ENCODE measurements at places on chromosomes 6 and 20.

DNA sequence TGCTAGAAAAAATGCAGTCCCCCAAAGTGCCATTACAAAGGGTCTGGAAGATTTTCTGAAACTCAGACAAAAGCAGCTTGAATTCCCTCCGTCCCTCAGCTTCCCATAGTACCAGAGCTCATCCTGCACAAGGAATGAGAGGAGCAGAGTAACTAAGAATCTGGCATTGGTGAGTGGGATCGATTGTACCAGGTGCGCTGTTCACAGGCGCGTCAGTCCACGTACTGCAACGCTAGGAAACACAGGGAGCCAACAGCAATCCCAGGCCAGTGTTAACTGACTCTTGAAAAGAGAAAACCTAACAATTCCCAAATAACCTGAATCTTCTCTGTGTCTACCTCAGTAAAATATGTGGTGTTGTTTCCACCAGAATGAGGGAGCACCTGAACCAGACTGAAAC, 77.9 kb downstream of the GCNT2 start:
- DNase-seq: no peak

GRCh38 chr20:32139947-32140346, 30.4 kb downstream of the TM9SF4 start:
- no peak for DNase-seq

DNA sequence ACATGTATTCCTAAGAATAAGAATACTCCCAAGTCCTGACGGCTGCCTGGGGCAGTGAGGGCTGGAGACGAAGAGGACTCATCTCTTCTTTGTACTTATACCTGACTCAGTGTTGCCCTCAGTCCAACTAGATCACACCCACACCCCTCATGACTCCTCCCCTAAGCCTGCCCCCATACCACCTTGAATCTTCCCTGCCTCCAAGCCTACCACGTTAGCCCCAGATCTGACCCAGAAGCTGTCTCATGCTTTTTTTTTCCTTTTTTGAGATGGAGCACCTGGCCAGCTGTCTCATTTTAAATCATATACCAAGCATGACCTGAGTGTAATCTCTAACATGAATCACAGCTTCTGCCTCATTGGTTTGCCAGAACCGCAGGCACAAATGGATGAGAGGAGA, 45.2 kb downstream of the MUC22 start:
- no peak for DNase-seq

- DNase-seq: no peak
Measured at GRCh38 chr6:141594874-141595273, 537.9 kb upstream of the GJE1 start.

DNA sequence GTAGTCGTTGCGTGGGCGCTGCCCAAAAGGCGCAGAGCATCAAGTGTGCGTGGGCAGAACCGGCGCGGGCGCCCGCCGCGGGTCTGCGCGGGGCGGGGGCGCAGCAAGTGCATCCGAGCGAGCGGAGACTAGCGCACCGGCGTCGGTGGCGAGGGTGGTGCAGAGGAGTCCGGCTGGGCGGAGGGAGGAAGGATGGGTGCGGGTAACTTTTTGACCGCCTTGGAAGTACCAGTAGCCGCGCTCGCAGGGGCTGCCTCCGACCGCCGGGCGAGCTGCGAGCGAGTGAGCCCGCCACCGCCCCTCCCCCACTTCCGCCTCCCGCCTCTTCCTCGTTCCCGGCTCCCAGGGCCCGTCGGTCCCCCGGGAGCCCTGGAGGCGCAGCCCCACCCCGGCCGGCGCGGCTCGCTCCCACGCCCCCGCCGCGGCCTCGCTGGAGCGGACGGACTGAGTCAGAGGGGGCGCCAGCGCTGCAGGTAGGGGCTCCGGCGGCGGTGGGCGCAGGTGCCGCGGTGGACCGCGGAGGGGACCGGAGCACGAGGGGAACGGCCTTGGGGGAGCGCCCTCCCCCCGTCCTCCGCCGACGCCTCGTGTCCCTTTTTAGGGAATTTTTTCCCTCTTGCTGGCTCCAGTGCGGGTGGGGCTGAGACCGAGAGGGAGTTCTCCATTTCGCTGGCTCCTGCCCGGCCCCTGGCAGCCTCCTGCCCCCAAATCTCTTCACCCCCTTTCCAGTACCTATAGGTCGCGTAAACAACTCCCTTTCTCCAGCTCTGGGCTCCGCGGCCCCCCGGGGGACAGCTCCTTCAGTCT, 1.6 kb upstream of the DBNDD2 start:
- peak; percentile 76 for DNase-seq

- no peak for DNase-seq
Measured at GRCh38 chr6:146041282-146041681, 12.4 kb downstream of the GRM1 start.

DNA sequence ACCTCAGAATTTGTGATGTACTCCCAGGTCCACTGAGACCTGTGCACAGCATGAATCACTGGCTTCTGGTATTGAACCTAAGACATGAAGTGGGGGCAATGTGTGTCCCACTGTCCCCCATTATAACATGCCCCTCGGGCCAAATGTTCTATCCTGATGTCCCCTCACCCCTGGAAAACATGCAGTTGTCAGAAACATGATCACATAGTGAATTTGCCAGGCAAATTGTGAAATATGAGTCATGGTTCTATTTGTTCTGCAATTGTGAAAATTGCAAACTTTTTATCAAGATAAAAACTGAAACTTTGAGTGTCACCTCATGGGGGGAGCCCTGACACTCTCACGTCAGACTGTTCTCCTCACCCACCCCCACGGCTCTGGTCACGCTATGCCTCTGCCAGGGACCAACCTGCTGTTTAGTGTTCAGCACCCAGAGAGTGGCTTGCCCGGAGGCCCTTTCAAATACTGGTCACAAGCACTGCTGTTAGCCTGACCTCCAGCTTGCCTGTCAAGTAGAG, 305.3 kb downstream of the CLIC5 start:
- DNase-seq: peak; percentile 91

DNA sequence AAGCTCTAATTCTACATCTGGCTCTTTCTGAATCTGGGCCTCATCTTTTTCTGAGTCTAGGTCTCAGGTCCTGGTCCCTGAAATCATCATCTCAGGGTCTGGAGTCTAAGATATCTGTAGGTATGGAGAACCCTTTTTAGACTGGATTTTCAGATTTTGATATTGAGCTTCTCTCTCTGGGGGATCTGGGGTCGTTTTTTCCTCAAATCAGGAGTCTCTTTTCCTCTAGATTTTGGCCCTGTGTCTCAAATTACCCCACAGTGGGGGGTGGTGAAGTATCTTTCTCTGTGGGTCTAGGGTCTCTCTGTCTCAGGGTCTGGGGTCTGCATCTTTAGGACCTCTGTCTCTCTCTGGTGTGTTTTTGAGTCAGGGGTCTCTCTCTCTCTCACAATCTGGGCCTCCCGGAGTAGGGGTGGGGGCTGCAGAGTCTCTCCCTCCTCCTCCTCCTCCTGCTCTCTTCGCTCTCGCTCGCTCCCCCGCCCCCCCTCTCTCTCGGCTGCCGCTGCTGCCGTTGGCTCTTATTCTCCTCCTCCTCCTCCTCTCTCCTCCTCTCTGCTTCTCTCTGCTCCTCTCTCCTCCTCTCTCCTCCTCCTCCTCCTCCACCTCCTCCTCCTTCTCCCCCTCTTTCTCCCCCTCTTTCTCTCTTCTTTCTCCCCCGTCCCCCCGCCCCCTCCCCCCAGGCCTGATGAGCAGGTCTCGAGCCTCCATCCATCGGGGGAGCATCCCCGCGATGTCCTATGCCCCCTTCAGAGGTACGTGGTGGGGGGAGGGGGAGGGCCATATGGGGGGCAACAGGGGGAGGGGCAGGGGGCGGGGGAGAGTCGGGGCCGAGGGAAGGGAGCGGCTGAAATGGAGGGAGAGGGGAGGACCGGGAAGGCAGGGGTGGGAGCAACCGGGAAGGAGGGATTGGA, at the start of gene SYNGAP1:
SYNGAP1 (plus strand) TSS at position 486 of the 911 bp plus-strand sequence; CDS start at position 686, 200 bp downstream.
- DNase-seq: peak; percentile 72

GRCh38 chr6:152201120-152201519, 393.6 kb downstream of the ESR1 start:
- DNase-seq: no peak

DNA sequence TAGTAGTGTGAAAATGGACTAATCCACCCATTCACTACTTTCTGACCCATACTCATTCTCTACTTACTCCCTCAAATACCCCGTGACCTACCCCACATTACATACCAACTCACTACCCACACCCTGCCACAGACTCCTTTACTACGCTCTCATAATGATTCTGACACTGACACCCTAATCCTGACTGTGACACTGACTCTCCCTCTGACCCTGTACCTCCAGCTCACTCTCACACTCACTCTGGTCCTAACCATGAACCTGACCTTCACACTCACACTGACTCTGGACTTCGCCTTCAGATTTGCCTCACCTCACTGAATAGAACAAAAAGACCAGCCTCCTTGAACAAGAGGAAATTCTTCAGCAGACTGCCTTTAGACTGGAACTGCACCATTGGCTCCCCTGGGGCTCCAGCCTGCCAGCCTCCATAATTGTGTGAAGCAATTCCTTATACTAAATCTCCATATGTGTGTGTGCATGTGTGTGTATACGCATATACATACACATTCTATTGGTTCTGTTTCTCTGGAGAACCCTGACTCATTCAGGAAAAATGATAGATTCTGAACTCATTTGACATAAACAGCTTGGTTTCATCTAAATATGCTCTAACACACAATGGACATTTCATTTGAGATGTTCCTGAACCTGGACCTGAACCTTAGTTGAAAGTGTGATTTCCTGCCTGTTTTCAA, 10.5 kb upstream of the ZNF343 start:
- no peak for DNase-seq

GRCh38 chr6:109297406-109298110, 84.7 kb downstream of the CD164 start:
- no peak for DNase-seq

DNA sequence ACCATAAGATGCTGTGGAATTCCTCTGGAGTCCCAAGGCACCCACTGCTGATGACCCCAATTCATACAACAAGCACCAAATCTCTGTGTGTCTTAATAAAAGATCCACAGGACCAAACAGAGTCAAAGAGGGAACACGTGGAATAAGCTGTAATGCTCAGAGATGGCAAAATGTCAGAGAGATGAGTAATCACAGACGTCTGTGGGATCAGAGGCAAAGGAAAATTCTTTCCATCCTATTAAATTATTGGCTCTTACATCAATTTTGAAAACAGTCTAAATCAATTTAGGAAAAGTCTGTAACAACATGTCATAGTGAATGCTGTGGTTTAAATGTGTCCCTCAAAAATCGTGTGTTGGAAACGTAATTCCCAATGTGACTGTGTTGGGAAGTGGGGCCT, 17.5 kb upstream of the SAMD3 start:
- no peak for DNase-seq

- no peak for DNase-seq
Measured at GRCh38 chr6:139846538-139847456, 472.3 kb upstream of the CITED2 start.

GRCh38 chr6:142395266-142395665, 93.5 kb downstream of the ADGRG6 start:
- DNase-seq: no peak

DNA sequence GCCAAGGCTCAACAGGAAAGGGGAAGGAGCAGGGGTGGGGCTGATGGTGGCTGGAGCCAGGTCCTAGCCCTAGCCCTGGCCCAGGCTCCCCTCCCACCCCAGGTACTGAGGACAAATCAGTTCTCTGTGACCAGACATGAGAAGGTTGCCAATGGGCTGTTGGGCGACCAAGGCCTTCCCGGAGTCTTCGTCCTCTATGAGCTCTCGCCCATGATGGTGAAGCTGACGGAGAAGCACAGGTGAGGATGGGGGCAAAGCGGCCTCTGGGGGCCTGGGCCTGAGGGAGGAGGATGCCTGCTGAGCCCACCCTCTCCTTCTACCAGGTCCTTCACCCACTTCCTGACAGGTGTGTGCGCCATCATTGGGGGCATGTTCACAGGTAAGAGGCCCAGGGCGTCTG, 15.0 kb downstream of the ERGIC3 start:
- DNase-seq: no peak

DNA sequence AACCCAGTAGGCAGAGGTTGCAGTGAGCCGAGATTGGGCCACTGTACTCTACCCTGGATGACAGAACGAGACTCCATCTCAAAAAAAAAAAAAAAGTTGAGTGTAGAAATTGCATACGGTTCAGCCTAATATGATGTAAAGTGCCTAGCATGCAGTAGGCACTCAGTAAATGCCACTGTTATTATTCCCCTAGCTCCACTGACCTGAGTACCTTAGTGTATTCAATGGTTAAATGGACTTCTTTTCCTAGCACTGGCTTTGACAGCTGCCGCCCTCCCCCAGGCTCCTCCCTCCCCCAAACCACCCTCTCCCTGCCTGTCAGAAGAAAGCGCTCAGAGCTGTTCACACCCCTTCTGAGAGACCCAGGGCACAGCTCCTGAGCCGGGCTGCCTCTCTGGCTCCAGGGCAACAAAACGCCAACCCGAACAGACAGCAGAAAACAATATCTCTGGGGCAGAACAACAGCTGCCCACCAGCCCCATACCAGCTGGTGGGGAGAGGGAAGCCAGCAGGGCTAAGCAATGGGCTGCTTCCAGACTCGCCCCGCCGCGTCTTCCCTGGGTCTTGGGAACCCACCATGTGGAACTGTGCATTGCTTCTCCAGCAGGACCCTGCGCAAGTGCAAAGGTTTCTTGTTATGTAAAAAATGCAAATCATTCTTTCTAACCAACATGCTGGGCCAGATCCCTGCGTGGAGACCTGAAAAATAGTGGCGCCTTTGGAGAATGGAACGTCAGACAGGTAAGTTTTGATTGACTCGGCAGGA, 4.5 kb downstream of the CPNE5 start:
- no peak for DNase-seq

GRCh38 chr6:38719358-38719757, 4.2 kb downstream of the DNAH8 start:
- no peak for DNase-seq

- DNase-seq: no peak
Measured at GRCh38 chr6:148967011-148967520, 220.2 kb downstream of the UST start.

- DNase-seq: peak; percentile 71
Measured at GRCh38 chr6:111841822-111842221, 31.4 kb downstream of the FYN start.

DNA sequence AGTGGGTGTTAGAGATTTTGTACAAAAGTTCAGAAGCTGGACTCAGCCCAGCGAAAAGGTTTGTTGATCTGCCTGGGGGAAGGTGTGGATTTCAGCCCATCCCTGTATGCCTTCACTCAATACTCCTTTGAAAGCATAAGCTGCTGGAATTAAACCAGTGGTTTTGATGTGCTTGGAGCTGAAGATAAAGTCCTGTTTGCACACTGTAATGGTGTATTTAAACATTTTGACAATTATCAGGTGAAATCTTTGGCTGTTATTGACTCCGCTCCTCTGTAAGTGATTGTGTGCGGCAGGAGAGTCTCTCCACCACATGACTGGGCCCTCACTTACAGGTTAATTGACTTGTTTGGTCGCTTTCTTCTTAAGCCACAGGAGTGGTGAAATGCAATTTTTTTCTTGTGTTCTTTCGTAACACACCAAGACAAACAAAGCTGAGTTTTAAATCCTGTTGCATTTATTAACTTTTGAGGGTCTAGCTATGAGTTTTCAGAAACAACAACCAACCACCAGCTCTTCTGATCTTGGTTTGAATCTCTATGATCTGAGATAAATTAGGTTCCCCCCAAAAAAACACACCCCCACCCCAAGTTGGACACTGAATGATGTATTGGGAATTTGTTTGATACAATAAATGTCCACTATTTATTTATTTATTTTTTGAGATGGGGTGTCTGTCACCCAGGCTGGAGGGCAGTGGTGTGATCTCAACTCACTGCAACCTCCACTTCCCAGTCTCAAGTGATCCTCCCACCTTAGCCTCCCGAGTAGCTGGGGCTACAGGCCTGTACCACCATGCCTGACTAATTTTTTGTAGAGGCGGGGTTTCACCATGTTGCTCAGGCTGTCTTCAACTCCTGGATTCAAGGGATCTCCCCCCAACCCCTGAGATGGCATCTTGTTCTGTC, 46.3 kb upstream of the NCOA3 start:
- DNase-seq: no peak

Measured in activated CD8-positive, alpha-beta memory T cell treated with anti-CD3 and anti-CD28 coated beads, Interleukin-2, amount 50 U/mL, for 48 hours (primary cell).